ENCODE measurements at places on chromosomes 5 and 9.

DNA sequence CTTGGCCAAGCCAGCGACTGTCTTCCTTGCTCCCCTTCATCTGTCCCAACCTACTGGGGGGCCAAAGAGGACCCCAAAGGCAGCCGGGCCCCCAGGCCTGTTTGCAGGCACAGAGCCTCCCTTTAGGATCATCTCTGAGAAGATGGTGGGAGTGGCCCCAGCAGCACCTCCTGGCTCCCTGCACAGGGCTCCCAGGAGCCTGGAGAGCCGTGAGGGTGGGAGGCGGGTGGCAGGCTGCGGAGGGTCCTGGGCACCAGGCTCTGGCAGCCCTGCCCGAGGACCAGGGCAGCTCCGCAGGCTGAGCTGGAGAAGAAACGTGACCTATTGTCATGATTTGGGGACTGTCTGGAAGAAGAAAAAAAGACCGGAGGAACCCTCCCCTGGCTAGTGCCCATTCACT is 33.4 kb downstream of the ASS1 start:
- DNase-seq: no peak

GRCh38 chr9:109816490-109816889 is 36.5 kb downstream of the PALM2AKAP2 start:
- DNase-seq: no peak

DNA sequence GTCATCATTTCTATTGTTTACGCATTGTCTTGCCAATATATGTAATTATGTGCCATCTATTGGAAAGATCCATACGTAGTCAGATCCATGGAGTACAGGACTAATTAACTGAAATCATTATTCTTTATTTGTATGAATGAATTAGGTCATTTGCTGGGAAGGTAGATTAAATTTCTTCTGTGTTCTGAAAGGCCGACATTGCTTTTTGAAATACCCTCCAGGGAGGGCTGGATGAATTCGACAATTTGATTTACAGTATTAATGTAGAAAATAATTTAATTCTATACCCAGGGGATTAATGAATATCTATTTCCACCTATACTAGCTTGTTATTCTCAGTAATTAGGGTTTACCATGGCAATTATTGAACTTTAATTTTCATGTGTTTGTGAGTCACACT is 117.6 kb downstream of the CHSY3 start:
- DNase-seq: no peak

DNA sequence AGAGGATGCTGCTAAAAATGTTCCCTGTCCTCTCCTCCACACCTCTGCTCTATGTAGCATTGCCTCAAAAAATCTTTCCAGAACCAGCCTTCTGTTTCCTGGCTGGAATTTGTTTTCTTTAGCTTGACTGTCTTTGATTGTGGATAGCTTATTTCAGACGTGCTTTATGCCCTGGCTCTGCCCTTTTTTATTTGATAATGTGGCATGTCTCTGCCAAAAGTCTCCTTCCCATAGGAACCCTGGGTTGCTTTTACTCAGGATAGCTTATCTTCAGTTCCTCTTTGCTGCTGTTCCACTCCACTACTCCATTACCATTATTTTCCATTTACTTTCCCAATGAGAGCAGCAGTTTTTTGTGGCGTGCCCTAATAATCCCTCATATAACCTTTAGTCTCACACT is 885 bp upstream of the TMEM252 start:
- DNase-seq: no peak

GRCh38 chr5:172729588-172729987 is 41.4 kb downstream of the DUSP1 start:
- no peak for DNase-seq

DNA sequence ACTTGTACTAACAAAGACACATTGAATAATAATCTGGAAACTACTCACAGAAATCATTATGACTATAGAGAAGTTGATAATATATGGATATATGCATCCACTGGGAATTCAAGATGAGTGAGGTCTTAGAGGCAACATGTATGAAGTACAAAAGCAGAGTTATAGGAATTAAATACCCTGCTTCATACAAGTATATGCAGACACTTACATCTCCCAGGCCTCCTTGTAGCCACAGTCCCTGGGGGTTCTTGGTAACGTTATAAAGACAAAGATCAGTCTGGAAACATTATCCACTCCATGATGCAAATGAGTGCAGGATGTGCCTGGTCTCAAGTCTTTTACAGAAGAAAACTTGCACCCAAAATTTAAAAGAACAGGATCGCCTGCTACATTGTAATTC is 92.4 kb upstream of the ANXA1 start:
- DNase-seq: no peak

GRCh38 chr5:61746831-61747575 is 414.9 kb downstream of the ZSWIM6 start:
- no peak for DNase-seq

Data from effector CD8-positive, alpha-beta T cell (primary cell).